ENCODE measurements at places on chromosomes 2 and 18.

GRCh38 chr2:166651080-166651675, 157.1 kb upstream of the SCN7A start:
- DNase-seq, result no peak

- DNase-seq, result no peak
Observed at GRCh38 chr2:163626639-163627109, 109.1 kb downstream of the FIGN start.

GRCh38 chr2:36478332-36478738, 119.6 kb downstream of the FEZ2 start:
- no peak for DNase-seq

DNA sequence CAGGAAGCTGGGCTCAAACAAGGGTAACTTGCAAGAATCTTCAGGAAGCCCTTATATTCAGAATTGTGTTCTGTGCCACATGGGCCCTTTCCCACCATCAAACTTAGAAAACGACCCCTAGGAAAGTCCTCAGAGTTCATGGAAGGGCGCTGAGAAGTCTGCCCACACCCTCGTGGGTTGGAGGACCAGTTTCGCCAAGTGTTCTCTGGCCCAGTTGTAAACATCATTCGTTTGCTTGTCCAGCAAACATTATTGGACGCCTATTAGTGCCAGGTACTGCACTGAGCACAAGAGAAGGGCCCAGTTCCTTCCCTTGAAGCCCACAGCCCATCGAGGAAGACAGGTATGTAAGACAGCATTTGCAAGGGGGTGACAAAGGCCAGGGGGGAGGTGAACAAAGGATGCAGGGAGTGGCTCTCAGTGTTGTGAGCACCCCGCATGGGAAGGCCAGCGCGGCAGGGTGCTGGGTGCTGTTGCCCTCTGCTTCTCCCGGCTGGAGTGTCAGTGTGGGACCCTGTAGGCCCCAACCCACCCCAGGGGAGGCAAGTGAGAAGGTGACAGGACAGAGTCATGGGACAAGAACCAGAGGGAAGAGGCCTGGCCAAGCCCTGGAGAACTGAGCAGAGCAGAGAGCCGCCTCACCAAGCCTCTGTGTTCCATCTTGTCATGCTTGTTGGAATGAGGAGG, 60.2 kb upstream of the ALPP start:
- no peak for DNase-seq

DNA sequence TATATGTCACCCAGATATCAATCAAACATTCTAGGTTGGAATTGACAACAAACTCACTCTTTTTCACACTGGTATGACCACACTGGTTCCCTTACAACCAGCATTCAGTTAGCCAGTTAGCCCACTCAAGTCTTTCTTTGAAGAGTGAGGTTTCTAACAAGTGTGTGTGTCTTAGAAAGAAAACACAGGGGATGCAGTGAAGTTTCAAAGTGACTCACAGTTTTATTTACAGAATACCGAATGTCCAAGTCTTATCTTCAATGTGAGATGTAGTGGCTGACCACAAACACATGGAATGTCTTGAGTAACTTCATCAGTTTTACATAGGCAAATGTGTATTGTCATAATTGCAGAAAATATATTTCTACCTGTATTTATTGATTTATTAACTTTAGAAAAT, 274.7 kb upstream of the HNMT start:
- DNase-seq, result no peak

GRCh38 chr2:153972412-153972811, 100.7 kb downstream of the GALNT13 start:
- no peak for DNase-seq

GRCh38 chr18:33580546-33580945, 2.5 kb downstream of the ASXL3 start:
- DNase-seq, result no peak

- DNase-seq, result no peak
Observed at GRCh38 chr2:44100351-44100750, 68.3 kb upstream of the PPM1B start.

- no peak for DNase-seq
Observed at GRCh38 chr2:6556755-6557154, 309.0 kb downstream of the CMPK2 start.

- no peak for DNase-seq
Observed at GRCh38 chr2:169080250-169081069, 11.1 kb downstream of the DHRS9 start.

GRCh38 chr2:15120631-15121030, 440.5 kb downstream of the NBAS start:
- DNase-seq, result no peak
